BJ (cell line): ENCODE measurements at places on chromosomes 1 and 21. TPM values are rescaled to one million over a fixed set of nuclear protein-coding genes. Genes with fewer than 3 reads are reported as not detected.

- DNase-seq: no peak
These were observed 39.4 kb downstream of the SLC2A7 start for GRCh38 chr1:8986814-8987190.

GRCh38 chr1:112457241-112457640 is 51.5 kb upstream of the WNT2B start:
- no peak for DNase-seq

DNA sequence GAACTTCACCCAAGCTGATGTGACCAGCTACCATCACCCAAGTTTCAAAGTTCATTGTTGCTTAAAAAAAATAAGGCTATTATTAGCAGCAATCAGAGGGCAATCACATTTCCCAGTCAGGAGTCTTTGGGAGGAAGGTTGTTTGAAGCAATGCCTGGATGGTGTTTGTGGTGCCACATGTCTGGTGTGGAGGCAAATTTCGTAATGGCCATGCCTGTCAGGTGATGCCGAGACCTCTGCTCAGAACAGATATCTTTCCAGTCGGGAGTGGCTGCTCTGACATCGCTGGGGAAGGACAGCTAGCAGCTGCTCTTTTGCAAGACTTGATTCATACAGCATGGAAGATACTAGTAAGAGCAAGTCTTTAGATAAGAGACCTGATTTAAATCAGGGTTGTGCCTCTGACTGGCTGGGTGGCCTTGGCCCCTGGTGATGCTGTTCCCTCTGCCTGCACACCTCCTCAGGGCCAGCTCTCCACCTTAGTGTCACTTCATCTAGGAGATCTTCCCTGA is 187.8 kb upstream of the JUN start:
- DNase-seq: no peak

CHI3L2 gene
- 0.05 and 0.25 TPM in 2 replicates for polyA plus RNA-seq

ARHGEF10L gene
- polyA plus RNA-seq: 5.6 and 12.5 TPM in 2 replicates

- DNase-seq: no peak
These were observed 48.8 kb downstream of the EDN2 start for GRCh38 chr1:41435570-41436178.

TMEM82 gene
- polyA plus RNA-seq: not detected in 2 replicates

DNA sequence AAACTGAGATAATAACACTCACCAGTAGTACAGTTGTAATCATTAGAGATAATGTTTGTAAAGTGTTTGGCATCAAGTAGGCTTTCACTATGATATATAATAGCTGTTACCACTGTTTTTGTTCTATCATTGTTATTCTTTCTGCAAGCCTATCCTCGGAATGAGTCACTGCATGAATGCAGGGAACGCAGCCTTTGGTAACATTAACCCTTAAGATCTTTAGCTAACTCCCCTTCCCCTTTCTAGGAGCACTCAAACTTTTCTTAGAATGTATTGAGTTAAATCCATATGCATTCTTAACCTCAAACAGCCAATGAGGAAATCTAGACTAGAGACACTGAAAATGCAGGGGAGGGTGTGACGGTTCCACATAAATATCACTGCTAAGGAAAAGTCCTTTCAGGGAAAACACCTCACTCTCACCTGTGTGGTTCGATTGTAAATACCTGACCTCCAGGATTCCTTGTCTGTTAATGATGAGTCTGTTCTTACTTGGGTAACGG is 467.3 kb downstream of the SETD4 start:
- DNase-seq: no peak

- no peak for DNase-seq
These were observed 21.7 kb downstream of the SLC26A9 start for GRCh38 chr1:205921570-205921909.

GRCh38 chr1:214280386-214281020 is 456 bp upstream of the SMYD2 start:
- no peak for DNase-seq

- peak; percentile 60 for DNase-seq
These were observed 36.6 kb upstream of the SLC44A3 start for GRCh38 chr1:94783342-94784189.

DNA sequence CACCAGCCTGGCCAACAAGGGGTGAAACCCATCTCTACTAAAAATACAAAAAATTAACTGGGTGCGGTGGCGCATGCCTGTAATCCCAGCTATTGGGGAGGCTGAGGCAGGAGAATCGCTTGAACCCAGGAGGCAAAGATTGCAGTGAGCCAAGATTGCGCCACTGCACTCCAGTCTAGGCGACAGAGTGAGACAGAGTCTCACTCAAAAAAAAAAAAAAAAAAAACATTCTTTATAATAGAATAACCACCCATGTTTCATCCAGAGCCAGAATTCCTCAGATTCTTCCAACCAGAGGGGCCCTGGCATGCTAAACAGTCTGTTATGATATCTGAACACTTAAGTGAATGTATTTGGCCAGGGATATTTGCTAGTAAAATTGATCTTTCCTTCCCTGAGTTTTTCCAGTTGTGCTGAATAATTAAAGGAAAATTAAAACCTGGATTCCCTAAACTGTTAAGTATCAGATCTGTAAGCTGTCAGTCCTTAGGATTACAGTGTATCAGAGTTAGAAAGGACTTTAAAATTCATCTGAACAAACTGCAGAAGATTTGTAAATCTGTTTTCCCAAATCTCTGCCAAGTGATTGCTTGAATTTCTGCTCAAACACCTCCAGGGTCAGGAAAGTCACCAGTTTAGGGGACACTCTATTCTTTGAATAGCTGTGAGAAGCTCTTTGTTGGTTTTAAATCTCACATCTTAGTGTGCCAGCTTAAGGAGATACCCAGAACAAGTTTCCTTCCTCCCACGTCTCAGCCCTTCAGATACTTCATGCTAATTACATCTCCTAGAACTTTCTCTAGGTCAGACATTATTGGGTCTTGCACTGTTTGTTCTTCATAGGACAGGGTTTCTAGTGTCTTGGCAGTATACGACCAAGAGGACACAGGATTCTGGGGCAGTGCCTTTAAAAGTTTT is 84.6 kb upstream of the BMP8A start:
- no peak for DNase-seq

DNA sequence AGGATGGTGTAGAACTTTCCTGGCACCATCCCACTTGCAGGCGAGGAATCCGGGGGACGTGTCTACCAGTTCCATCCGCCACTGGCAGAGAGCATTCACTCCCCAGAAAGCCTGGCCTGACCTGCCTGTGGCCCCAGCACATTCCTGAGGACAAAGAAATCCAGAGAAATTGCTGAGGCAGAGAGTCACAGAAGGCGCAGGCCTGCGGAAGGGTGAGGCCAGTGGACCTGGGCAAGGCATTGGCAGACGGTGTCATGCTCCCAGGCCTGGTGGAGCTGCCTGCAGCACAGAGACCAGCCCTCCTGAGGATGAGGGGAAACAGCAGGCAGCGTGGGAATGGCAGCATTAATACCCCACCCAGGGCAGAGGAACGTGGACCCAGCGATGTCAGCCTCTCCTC is 81.2 kb upstream of the F3 start:
- no peak for DNase-seq

DNA sequence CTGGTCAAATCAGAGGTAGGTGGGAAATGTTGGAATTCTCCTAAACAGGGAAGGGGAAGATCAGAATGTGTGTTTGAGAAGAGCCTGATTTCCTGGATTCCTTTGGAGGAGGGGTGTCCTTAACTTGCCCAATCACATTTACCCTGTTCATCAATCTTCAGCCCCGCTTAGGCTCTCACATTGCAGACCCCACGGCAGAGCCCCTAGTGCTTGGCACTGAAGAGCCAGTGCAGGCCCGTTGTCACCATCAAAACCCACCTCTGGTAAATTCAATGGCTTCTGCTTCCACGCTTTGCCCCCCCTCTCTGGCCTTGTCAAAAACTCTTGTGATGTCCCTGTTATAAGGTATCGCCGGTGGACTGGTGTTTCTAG is 2.3 kb downstream of the AGPAT3 start:
- no peak for DNase-seq

FYB2 gene
- not detected in 2 replicates for polyA plus RNA-seq

GRCh38 chr1:197302775-197303174 is 34.7 kb downstream of the CRB1 start:
- DNase-seq: peak; percentile 55

DNA sequence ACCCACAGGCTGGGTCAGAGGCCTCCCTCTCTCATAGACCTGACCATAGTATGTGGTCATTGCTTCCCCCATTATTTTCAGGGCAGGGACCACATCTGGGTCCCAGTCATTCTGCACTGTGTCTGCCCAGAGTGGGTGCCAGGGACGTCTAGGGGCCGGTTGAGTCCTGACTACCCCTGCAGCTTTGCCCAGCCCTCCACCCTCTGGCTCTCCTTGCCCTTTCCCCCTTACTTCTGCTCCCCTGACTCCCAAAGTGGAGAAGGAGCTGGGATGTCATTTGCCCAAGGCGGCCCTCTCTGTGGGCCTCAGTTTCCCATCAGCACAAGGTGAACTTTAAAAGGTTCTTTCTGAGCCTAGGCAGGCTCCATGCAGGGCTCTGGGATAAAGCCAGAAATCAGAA is 4.3 kb upstream of the TTC22 start:
- DNase-seq: no peak

CRABP2 gene
- polyA plus RNA-seq: 52.8 and 75.9 TPM in 2 replicates

ATP1B1 gene
- polyA plus RNA-seq: 10.5 and 18.8 TPM in 2 replicates

SPATA46 gene
- polyA plus RNA-seq: not detected in 2 replicates

GRCh38 chr1:92882819-92883218 is 51.0 kb downstream of the RPL5 start:
- no peak for DNase-seq
